HL-60 (cell line): ENCODE measurements at places on chromosomes 5 and 9.

GRCh38 chr5:56077796-56078233, 83.1 kb upstream of the IL6ST start:
- DNase-seq, result no peak

GRCh38 chr5:167158588-167158987, 1132.9 kb upstream of the WWC1 start:
- no peak for DNase-seq

DNA sequence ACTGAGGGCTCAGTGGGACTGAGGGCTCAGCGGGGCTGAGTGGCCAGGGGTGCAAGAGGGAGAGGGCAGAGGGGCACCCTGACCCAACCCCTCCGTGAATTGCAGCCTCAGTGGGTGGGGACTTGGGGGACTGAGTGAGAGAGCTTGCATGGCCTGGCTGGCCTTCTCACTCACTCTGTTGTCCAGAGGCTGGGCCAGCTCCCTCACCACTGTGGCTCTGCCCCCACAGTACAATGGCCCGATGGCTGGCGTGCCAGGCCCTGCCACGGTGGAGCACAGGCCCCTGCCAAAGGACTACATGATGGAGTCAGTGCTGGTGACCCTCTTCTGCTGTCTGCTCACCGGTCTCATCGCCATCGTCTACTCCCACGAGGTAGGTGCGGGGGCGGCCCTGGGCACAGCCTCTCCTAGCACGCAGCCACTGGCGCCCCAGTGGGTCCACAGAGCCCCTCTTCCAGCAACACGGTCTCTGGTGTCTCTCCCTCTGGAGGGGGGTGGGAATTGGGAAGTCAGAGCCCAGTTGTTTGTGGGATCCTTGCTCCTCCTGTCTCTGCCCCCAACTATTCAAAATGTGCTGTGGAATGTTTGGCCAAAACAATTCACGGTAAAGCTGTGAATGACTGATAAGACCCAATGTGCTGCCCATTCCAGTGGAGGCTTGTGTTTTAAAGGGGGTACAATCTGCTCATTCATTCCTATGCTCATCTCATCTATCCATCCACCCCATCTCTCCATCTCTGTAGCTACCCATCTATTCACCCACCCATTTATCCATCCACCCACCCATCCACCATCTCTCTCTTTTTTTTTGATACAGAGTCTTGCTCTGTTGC, 10.7 kb downstream of the PRRT1B start:
- DNase-seq, result no peak

DNA sequence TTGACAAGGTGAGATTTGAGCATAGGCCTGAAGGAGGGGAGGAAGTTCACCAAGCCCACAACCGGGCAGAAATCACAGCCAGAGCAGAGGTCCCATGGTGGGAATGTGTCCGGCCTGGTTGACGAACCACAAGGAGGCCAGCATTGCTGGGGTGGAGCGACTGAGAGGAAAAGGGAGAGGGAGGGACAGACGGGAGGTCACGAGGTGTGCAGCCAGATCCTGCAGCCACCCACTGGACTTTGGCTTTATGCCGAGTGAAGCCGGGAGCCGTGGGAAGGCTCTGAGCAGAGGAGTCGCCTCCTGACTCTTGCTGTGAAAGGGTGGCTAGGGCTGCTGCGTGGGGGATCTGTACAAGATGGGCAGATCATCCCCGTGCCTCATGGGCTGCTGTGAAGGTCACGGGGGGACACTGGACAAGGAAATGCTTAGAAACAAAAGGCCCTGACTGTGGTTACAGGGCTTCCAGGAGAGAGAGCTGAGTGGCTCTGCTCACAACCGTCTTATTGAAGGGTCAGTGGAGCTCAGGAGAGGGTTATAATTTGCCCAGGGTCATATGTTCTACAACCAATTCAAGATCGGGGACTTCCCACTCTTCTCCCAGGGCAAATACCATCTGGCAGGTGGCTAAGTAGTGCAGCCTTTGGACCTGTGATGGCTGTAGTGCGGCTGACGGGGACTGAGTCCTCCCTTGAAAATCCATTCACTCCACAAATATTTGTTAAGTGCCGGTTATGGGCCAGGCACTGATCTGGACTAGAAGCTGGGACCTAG, 15.6 kb upstream of the CD74 start:
- no peak for DNase-seq

GRCh38 chr9:7210854-7211637, 453.3 kb downstream of the KDM4C start:
- no peak for DNase-seq

GRCh38 chr5:148152781-148153180, 15.6 kb upstream of the SPINK14 start:
- no peak for DNase-seq

- no peak for DNase-seq
Observed at GRCh38 chr5:140073296-140073695, 30.2 kb upstream of the NRG2 start.

GRCh38 chr9:137049544-137050449, 3.8 kb upstream of the NPDC1 start:
- DNase-seq, result no peak

DNA sequence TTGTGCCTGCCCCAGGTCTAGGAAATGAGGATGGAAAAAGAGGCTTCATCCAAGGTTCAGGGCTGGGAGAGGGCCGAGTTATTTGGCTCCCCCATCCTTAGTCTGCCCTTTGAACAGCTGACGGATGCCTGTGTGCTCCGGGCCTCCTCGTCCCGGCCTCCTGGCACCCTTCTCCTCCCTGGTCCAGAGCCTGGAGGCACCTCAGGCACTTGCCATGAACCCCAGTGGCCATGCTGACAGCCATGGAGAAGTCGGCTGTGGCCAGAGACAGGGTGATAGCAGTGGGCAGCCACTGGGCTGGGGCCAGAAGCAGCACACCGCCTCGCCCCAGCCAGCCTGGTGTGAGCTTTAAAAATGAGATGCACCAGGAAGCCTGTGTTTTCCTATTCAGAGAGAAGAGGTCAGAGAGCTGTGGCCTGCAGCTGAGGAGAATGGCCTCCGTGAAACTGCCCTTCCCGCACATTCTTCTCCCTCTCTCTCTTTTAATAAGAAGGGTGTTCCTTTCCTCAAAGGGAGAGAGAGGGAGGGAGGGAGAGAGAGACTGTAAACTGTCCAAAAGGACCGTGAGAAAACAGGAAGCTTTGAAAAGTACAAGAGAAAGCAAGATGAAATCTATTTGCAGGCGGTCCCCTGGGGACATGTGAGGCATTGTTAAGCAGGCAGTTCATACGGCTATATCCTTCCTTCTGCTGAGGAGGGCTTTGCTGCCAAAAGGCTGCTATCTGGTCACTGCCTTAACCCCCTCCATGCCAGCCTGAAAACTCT, 55.3 kb downstream of the ZNF366 start:
- no peak for DNase-seq

DNA sequence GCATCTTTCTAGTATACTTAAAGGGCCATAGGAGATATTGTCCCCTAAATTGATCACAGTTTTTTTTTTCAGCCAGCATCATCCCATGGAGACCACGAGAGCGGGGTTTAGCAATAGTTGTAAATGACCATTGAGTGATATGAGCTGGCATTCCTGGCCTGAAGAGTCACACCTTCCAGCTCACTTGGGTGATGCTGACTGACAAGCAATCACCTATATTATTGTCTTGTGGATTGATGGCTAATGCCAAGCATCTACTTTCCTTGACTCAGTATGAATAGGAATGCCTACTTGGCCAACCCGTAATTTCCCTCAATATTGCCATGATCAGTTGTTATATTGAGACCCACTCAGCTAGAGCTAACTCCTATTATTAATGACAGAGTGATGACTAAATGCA, 70.5 kb downstream of the ADAMTSL1 start:
- no peak for DNase-seq

DNA sequence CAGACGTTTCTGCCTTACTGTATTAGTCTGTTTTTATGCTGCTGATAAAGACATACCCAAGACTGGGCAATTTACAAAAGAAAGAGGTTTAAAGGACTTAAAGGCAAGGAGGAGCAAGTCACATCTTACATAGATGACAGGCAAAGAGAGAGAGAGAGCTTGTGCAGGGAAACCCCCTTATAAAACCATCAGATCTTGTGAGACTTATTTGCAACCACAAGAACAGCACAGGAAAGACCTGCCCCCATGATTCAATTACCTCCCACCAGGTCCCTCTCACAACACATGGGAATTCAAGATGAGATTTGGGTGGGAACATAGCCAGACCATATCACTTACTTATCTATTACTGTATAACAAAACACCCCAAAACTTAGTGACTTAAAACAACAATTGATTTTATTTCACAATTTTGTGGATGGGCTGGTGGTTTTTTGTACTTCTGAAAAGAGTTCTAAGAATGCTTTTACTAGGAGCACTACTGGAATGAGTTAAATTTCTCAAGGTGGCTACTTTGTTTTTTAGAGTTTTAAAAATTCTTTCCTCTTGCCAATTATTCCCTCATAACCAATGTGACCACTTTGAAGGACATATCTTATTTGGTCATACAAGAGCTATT, 10.3 kb downstream of the RUSC2 start:
- DNase-seq, result no peak

- no peak for DNase-seq
Observed at GRCh38 chr5:65722575-65723403, 784 bp downstream of the NLN start.

DNA sequence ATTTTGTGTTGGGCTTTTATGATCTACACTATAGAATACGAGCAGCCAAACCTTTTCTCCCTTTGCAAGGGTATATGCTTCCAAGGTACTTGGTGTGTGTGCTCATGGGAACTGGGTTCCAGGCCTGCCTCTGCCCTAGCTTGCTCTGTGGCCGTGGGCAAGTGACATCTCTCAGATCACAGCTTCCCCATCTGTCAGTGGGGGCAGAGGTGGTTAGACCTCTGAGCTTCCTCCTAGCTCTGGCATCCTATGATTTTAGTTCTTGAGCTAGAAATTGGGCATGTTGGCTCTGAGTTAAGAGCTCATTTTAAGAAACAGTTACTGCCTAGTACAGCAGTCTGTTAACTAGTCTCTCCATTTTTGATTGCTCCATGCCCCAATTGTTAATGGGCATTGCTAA, 12.5 kb upstream of the CCNJL start:
- DNase-seq, result no peak

DNA sequence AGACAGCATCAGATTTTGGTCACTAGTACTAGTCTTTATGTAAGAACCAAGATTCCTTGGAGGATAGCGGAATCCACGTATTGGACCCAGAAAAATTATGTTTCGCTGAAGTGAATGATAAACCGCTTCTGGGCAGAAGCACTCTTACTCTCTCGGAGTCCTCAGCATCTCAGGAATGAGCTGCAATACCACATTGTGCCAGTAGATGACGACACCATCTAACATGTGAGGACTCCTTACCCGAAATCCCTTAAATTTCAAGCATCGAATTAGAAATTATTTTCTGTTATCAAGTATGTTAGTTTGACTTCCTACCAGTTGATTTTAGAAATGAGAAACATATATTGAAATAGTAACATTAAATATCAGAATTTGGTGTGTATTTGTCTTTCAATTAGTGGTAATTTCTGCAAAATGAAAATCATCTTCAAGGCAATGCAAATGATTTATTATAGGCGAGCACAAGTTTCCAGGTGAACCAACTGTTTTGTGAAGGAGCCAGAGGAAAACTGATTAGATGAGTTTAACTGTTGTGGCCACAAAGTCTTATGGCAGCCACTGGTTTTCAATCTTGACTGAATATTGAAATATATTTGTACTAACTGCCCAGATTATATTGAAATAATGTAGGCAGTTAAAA, 66.0 kb upstream of the CAMK4 start:
- DNase-seq, result peak; percentile 22

DNA sequence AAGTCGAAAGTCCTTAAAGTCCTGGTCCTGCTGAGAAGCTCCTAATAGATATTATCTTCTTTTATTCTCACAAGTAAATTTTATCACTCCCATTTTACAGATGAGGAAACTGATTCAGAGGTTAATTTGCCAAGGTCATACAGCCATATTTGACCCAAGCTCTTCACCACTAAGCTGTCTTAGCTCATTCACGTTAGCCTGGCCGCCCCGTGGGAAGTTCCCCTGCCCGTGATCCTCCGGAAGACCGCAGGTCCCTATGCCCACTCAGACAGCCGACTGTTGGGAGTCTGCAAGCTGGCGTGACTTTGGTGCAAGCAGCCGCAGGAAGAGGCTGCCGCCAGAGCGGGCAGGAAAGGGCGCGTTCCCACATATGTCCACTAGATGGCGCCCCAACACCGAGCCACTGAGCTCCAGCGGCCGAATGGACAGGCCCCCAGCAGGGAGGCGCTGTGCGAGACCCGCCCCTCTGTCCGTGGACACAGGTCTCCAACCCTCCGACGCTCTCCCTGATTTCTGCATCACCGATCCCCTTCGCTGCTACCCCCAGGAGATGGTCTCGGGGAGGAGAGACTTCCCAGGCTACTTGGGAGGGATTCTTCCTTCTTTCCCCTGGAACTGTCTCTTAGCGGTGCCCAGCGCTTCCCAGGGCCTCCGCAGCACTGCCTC, 10.0 kb upstream of the ARAP3 start:
- DNase-seq, result peak; percentile 79

GRCh38 chr5:31757806-31758205, 118.9 kb downstream of the PDZD2 start:
- DNase-seq, result no peak

- no peak for DNase-seq
Observed at GRCh38 chr5:19987612-19988361, at the start of gene CDH18. CDH18 (minus strand) TSS chr5:19988200; CDS start chr5:19838986, 149,214 bp downstream.

- no peak for DNase-seq
Observed at GRCh38 chr5:154729613-154730012, 25.6 kb upstream of the LARP1 start.

DNA sequence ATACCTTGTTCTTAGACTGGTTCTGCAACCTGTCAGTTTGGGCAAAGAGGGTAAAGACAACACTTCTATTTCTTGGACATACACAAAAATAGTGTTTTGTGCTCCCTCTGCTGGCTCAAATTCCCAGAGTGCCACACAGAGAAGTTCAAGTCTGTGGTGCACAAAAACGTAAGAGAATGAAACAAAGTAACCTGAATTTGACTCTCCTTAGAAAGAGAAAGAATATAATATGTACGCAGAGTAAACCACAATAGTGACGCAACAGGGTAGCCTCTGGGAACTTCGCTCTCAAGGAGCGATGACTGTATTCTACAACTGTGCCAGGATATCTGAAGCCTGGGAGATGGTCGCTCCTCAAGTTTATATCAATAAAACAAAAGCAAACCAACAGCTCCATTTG, 18.5 kb downstream of the DDX31 start:
- DNase-seq, result no peak

DNA sequence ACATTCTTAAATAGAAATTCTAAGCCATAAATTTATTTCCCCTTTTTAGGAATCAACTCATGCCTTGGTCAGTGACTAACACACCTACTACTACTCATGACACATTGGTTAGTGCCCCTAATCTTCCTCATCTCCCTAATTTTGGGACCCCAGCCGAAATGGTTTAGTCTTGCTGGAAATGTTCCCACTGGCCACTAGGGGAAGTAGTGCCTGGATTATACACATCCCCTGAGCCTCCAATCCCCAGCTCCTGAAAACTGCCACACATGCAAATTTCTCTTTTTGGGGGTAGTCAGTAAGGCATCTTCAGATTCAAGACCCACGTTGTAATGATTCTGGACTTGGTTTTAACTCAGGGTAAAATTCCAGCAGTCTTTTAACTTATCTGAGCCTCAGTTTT, 79.8 kb downstream of the HSD17B3 start:
- DNase-seq, result no peak
